ENCODE measurements at places on chromosomes 7 and 10.

DNA sequence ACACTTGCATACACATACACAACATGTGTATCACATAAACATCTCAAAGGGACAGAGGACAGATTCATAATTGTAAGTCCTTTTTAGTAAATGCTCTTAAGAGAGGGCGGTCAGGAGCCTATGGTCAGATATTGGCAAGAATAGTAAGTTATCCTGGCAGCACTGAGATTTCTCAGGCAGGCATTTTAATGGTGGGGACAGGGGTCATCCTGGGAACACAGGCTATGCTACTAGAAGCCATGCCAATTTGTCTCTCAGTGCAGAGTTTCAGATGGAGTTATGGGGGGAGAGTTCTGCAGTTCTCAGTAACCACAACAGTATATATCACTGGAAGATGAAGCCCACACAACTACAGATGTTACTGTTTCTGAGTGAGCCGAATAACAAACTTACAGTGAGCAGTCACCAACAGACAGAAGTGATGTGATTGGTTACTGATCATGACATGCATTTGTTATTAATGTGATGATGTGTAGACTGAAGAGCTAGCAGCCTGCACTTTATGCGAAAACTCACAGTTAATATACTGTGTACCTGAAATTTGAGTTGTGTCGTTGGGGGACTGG is 16.4 kb downstream of the ZNF487 start:
- no peak for DNase-seq

GRCh38 chr10:102645741-102646609 is 1.7 kb downstream of the TRIM8 start:
- DNase-seq = peak; percentile 70

- peak; percentile 84 for DNase-seq
These were observed 15.8 kb upstream of the CAMK1D start for GRCh38 chr10:12333380-12334185.

GRCh38 chr7:131689662-131690234 is 133.3 kb upstream of the PODXL start:
- no peak for DNase-seq

GRCh38 chr7:19999681-20000080 is 217.5 kb downstream of the MACC1 start:
- no peak for DNase-seq

- no peak for DNase-seq
These were observed 71.3 kb upstream of the CSTF2T start for GRCh38 chr10:51770709-51771108.

- DNase-seq = no peak
These were observed 78.9 kb downstream of the ANLN start for GRCh38 chr7:36468370-36469101.

GRCh38 chr10:93073539-93074146 is at the start of gene CYP26A1:
Gene CYP26A1 (plus strand): TSS chr10:93073893. CDS start chr10:93073935, 42 bp downstream.
- DNase-seq = peak; percentile 18

- DNase-seq = peak; percentile 84
These were observed 97.8 kb downstream of the CHST15 start for GRCh38 chr10:123995461-123996131.

- DNase-seq = peak; percentile 50
These were observed 53.2 kb downstream of the GAD2 start for GRCh38 chr10:26269754-26270153.

GRCh38 chr10:69733791-69734261 is 67.9 kb upstream of the COL13A1 start:
- no peak for DNase-seq

DNA sequence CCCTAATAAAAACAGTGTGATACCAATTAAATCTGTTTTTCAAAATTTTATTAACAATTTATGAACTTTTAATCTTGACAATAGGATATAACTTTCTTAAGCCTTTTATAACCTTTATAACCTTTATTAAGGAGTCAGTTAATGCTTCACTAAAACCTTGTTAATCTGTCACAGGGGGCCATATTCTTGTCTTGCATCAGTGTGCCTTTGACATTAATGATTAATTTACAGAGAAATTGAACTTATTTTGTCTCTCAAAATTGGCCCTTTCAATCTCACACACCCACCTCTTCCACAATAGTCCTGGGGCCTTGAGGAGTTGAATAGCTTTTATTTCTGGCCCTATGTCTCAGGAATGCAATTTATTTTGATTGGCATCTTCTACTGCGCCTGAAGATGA is 68.5 kb downstream of the AKR1C4 start:
- DNase-seq = peak; percentile 10

DNA sequence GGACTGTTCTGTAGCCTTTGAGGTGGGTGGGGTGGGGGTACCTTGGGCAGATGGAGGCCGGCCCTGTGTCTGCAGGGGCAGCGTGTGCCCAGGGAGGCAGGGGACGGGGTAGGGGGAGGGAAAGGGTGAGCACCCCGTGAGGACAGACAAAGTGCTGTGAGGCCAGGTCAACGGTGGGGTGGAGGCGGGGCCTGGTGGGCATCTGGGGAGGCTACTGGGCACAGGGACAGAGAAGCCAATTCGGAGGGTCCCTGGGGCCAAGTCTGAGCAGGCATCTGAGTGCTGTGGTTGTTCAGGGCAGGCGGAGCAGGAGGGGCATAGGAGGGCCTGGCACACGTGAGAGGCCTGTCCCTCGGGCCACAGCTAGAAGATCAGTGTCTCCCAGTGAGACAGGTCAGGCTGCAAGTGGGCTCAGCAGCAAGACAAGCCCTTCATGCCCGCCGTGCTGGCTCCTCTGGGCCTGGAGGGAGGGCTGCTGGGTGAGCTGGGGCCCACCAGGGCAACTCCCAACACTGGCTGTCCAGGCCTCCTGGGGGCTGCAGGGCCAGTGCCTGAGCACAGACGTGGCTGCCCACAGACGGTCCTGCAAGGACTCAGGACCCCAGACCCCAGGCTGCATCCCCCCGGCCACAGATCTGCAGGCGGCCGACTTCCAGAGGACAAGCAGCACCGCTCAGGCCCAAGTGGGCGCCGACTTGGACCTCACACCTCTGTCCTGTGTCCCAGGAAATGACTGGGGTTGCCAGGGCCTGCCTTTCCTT is 26.4 kb upstream of the KNDC1 start:
- DNase-seq = no peak

GRCh38 chr10:2979306-2979705 is 88.0 kb upstream of the PFKP start:
- no peak for DNase-seq
